Epithelial cell of prostate (primary cell): ENCODE measurements at places on chromosomes 1 and 21.
A peak's percentile ranks its signal among the peaks of the same experiment; 100 is the strongest.

DNA sequence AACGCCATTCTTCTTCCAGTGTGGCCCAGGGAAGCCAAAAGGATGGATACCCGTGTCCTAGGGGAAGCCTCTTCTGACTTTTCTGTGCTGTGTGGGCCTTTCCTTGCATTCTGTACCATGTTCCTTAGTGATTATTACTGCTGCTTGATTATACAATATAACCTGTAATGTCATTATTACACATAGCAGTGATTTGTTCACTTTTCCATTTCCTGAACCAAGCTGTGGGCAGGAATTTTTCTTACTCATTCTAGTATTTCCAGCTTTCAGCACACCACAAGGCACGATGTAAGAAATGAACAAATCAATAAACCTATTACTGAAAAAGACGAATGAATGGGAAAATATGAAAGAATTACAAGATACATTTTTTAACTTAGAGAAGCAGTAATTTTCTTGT lies 8.4 kb upstream of the USP33 start:
- DNase-seq, result no peak

- no peak for DNase-seq
Observed at GRCh38 chr1:190578017-190578416, 100.4 kb upstream of the BRINP3 start.

- DNase-seq, result no peak
Observed at GRCh38 chr1:77538956-77539518, 143.4 kb downstream of the ZZZ3 start.

DNA sequence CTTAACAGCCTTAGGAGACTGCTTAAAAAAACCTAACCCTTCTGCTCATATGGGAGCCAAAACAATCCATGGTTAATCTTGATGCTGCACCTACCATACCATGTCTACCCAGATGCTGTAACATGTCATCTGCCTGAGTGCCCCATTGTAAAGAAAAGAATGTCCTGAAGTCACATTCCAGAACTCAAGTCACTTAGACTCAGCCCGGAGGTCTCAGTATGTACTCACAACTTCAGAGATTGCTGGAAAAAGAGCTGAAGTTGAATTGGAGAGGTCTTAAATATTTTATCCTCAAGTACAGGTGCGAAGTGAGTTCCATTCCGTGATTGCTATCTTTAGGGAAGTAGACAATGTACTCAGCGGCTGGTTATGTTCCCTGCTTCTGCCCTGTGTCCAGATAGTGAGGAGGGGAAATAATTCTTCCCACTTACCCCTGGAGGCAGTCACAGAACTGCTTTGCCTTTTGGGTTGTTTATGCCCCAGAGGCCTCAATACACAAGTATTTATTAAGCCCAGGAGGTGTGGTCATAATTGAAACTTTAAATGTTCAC lies 57.5 kb upstream of the HOOK1 start:
- DNase-seq, result no peak

- DNase-seq, result no peak
Observed at GRCh38 chr1:99648107-99648506, 2.2 kb downstream of the PALMD start.

GRCh38 chr1:216604771-216605170 lies 118.5 kb downstream of the ESRRG start:
- DNase-seq, result no peak

GRCh38 chr1:230065571-230065970 lies 1.5 kb upstream of the GALNT2 start:
- no peak for DNase-seq

- DNase-seq, result no peak
Observed at GRCh38 chr1:101356604-101357443, 120.0 kb downstream of the S1PR1 start.

DNA sequence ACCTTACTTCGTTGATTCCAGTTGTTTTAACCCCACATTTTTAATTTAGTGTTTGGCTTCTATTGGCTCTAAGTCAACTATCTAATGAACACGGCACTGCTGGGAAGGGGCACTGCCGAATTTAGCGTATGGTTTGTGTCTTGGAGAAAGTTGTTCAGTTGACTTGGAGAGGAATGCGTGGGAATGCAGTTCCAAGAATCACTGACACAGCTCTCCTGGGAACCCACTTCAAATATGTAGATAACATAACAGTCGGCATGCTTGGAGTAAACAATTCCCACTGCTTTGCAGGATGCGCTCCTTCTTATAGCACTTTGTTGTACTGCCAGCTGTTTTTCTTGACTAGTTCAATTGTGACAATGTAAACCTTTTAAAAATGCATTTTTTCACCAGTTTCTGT lies 104.3 kb downstream of the RYR2 start:
- no peak for DNase-seq

DNA sequence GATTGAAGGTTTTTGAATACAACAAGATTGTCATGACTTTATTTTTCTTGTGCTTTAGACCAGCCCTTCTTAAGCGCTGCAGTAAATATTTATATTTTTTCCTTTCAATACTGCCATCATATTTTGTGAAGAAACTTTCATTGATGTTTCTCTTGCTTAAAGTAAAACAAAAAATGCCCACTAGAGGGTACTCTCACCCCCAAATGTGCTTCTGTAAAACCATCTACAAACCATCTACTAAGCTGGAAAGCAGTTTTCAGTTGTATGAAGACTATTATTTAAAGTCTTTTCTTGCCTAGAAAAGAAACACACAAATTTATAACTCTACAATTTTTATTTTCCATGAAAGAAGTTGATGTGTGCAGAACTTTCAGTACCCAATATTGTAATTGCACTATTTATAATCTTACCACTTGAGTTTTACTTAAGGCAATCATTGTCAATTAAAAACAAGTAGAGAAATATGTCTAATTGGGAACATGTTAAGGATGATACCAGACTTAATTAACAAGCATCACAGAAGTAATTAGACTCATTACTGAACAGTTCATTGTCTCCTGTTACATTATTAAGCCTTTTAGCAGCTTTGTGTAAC lies 10.7 kb downstream of the LEPR start:
- DNase-seq, result no peak

GRCh38 chr1:20402585-20403422 lies 83.2 kb downstream of the CAMK2N1 start:
- DNase-seq, result no peak

GRCh38 chr1:13666317-13666716 lies 33.7 kb upstream of the PRDM2 start:
- no peak for DNase-seq

GRCh38 chr1:30680429-30680828 lies 43.0 kb downstream of the MATN1 start:
- no peak for DNase-seq

DNA sequence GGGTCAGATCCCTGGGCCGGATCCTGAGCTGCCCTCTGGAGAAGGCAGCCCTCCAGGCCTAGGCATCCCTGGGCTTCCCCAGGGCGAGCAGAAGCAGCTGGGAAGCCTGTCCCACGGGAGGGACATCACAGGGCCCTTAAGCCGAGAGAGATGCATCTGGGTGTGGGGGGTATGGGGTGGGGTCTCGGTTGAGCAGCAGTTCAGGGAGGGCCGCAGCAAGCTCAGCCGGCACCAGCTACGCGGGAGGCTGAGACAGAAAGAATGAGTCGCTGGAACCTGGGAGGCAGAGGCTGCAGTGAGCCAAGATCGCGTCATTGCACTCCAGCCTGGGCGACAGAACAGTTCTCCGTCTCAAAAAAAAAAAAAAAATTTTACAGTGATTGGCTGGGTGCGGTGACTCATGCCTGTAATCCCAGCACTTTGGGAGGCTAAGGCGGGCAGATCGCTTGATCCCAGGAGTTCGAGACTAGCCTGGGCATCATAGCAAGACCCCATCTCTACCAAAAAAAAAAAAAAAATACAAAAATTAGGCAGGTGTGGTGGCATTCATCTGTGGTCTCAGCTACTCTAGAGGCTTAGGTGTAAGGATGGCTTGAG lies 37.7 kb downstream of the RRP1 start:
- no peak for DNase-seq

- no peak for DNase-seq
Observed at GRCh38 chr1:182444497-182444896, 5.4 kb upstream of the RGSL1 start.

DNA sequence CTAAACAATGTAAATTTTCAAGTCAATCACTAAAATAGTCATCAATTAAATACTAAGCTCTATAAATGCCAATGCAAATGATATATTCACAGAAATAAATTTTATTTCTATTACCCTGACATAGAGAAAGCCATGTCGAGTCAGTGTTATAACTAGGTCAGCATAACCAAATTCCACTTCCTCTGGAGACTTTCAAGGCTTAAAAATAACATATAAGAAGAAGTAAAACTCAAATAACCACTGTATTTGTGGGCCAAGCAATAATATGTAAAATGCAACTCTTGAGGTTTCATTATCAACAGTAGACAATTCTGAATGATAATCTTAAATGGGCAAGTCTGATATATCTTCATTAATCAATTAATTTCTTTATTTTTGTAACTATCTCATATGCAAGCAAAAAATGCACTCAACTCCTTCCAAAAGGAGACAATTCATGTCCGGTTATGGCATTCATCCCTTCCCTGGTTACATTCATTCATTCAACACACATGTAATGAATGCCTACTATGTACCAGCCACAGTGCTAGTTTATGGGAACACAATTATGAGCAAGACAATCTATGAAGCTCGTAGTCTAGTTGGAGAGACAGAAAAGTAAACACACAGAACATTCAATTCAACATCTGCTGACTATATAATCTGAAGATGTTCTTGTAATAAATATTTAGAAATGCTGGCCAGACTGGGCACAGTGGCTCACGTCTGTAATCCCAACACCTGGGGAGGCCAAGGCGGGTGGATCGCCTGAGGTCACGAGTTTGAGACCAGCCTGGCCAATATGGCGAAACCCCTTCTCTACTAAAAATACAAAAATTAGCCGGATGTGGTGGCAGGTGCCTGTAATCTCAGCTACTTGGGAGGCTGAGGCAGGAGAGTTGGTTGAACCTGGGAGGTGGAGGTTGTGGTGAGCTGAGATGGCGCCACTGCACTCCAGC lies 37.1 kb upstream of the CAP1 start:
- DNase-seq, result no peak

- no peak for DNase-seq
Observed at GRCh38 chr1:28666806-28667205, 1.8 kb upstream of the GMEB1 start.

DNA sequence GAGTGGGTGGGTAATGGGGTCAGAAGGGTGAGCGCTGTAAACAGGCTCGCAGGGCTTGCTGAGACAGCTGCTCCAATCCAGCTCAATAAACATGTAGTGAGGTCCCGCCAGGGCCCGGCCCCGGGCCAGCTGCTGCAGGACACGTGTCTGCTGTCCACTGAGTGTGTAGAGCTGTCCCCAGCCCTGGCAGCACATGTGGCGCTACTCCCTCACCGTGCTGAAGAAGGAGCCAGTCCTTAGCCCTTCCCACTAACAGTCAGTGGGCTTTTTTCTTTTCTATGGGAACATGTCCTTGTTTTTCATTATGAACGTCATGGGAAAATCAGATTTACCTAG lies 78.9 kb upstream of the C1orf174 start:
- no peak for DNase-seq

DNA sequence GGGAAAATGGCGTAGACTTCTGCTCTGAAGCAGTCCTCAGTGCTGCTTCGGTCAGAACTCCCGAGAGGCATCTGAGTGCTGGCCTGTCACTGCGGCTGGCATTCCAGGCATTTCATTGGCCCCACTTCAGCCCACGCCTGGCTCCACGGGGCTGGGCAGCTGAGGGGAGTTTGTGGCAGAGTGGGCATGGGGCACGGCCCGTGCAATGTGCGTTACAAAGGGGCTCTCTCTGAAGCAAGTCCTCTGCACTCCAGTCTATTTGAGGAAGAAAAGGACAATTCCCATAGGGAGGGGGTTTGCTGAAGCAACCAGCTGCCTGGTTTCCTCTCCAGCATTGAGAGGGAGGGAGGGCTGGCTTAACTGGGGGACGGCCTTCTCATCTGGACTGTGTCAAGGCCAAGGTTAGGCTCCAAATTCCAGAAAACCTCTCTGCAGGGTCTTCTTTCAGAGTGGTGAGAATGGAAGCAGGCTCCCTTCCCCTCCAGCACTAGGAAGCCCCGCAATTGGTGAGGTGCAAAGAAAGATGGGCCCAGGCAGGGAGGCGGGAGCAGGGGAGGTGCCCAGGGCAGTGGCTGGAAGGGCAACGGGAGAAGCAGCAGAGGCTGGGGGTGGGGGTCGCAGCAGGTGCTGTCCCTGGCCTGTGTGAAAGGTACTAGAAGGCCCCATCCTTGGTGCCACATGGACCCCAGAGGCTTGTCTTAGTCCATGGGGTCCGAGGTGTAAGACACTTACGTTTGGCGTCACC lies 21.1 kb upstream of the GPR157 start:
- no peak for DNase-seq

DNA sequence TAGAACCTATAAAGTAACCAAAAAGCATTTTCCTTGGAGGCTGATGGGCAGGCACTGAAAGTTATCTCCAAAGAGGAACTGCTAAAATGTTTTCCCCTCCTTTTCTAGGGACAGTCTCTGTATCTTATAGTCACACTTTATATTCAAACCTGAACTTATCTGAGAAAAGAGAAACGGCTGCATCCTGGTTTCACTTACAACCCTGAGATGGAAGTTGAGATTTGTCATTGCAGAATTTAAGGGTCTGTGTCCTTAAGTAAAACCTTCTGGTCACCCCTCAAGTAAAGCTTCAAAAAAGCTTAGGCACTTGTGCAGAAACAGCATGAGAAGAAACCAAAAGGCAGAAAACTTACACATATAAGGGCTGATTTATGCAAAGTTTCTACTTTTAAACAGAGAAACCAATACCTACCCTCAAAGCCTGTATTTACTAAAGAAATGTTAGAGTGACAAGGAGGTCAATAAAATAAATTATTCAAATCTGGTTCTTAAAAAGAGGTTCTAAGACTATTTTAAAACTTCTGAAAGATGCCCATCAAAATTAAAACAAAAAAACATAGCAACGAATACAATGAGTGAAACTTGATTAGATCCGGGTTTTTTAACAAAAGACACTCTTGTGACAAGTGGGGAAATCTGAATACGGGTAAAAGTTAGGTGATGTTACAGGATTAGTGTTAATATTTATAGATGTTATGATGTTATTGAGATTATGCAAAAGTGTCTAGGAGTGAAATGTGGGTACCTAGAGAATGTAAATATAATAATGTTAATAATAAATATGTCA lies 9.9 kb downstream of the CD58 start:
- no peak for DNase-seq

GRCh38 chr1:99737016-99737415 lies 29.4 kb downstream of the FRRS1 start:
- DNase-seq, result no peak

- DNase-seq, result no peak
Observed at GRCh38 chr1:118302145-118302544, 117.1 kb upstream of the SPAG17 start.

DNA sequence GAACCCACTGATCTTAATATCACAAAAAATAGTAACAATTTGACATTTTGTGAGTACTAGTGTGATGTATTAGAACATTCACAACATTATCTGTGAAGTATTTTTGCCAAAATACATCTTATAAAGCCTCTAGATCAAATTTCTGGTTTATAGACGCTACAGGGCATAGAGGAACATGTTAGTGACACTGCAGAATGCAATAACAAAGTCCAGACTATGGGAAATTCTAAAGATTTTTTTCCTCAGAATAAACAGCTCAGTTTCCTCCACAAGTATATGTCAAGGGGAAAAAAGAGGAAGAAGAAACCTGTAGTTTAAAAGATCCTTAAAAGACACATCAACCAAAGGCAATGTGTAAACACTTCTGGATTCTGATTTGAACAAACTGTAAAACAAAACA lies 26.4 kb upstream of the MROH9 start:
- no peak for DNase-seq

GRCh38 chr1:225299624-225300023 lies 128.2 kb downstream of the LBR start:
- DNase-seq, result peak; percentile 14
